ENCODE measurements at places on chromosomes 7 and 10.

DNA sequence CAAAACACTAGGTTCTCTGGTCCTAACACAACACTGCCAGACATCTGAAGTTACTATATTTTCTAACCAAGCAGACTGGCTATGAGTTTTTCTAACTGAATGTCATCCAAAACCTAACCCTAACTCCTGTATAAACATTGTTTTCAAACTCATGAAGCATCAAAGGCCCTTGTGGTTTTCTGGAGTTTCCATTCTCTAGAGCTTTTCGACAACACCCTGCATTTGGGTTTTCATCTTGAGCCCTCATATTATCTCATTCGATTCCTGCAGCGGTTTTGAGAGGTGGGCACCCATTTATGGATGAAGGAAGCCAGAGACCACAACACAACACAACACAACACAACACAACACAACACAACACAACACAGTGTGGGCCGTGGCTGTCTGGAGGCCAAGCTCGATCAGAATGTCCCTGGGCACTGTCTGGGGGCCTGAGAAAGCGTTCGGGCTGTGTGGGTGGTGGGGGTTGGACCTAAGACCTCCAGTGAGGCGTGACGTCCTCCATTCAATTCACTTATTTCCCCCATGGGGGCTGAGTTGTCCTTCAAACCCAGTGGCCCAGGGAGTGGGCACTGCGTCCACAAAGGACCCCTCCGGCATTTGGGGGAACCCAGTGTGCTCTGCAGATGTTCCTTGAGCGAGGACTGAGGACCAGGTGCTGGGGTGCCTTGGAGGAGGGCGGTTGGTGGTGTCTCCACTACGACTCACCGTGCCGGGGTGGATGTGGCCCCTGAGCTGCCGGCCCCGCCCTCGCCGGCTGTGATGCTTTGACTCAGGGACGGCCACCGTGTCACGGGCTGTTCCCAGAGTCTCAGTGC, 490.4 kb downstream of the DNAJB6 start:
- no peak for DNase-seq

DNA sequence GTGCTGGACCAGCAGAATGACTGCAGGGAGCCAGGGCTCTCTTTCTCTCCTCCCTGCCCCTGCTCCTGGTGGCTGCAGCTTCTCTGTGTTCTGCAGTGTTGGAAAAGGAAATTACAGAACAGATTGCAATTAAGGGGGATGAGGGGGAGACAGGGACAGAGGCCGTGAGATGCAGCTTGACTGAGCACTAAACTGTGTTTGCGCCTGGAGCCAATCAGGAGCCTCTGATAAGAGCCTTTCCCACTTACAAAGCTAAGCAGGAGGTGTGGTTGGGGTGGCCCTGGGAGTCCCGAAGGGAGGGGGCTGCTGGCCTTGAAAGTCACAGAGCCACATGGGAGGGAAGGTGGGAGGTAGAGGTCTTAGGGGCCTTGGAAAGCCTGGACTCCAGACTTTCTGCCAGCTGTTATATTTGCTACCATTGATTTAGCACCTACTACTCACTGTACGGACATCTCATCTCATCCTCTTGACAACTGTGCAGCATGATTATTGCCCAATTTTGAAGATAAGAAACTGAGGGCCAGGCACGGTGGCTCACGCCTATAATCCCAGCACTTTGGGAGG, 26.7 kb downstream of the TRIM8 start:
- no peak for DNase-seq

GRCh38 chr7:100830396-100830795, 3.1 kb upstream of the EPHB4 start:
- DNase-seq = no peak

DNA sequence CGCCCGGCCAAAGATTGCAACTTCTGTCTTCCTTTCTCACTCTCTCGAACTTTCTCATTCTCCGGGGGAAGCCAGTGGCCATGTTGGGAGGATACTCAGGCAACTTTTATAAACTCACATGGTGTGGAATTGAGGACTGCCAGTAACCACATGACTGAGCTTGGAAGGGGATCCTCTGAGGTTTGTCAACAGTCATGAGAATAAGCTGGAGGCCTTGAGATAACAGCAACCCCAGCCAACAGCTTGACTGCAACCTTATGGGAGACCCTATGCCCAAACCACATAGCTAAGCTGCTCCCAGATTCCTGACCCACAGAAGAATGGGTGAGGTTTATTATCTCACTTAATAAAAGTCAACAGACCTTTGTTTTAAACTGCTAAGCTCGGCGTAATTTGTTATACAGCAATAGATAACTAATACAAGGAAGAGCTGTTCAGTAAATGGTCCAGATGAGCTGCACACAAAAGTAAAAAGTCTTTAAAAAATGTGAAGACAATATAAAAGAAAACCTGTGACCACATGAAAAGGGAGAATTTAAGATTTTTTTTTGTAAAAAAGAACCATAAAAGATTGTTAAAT, 9.6 kb downstream of the SYPL1 start:
- no peak for DNase-seq

DNA sequence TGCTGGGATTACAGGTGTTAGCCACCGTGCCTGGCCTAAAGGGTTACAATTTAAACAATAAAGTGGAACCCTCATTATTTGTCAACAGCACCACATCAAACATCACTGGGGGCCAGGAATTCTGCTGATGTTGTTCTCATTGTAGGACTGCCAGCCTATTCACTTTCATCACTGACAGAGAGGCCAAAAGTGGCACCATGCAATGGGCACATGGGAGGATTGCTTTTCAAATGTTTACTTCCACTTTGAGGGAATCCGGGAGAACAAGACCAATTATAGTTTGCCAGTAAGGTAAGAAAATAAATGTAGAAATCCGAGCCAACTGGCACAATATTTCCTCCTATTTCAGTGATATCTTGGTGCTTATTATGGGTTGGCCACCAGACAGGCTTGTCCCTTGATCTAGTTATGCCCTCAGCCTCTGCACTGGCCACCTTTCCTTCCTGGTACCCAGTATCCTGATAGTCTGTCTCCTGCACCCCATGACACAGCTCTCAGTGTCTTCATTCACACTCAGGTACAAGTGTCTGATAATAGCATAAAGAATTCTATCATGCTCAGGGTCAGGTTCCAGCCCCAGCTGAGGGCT, 82.6 kb downstream of the ANLN start:
- no peak for DNase-seq

DNA sequence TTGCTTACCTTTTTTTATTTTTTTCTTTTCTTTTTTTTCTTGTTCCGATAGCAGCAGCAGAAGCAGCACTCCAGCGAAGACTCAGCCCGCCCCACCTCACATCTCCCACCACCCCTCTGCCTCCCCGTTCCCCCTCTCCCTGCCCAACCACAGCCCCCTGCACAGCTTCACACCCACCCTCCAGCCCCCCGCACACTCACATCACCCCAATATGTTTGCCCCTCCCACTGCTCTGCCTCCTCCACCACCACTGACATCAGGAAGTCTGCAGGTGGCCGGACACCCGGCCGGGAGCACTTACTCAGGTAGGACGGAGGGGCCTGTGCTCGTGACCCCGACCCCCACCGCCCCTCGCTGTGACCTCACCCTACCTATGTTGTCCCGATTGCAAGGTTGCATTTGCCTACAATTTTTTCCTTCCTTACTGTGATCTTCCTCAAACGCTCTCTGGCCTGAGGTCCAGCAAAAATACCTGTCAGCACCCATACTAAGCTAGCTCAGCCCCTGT, 367.2 kb upstream of the GALNT17 start:
- DNase-seq = no peak
